ENCODE measurements at places on chromosomes 16 and 17. TPM values are rescaled to one million over a fixed set of nuclear protein-coding genes. Genes with fewer than 3 reads are reported as not detected.

The TEX14 gene
- under 0.01 TPM for total RNA-seq

The TBC1D28 gene
- not detected for total RNA-seq

The MARVELD3 gene
- 0.88 TPM for total RNA-seq

The CLTC gene
- 502 TPM for total RNA-seq

The ABCC3 gene
- 12.4 TPM for total RNA-seq

The KRTAP1-1 gene
- 2.4 TPM for total RNA-seq

The KCNH6 gene
- not detected for total RNA-seq

The OR4D1 gene
- total RNA-seq: not detected

The TBC1D3G gene
- total RNA-seq: not detected

The ETV4 gene
- 0.72 TPM for total RNA-seq

The CSH1 gene
- total RNA-seq: not detected

The CCDC57 gene
- total RNA-seq: 21.0 TPM

The STXBP4 gene
- 19.2 TPM for total RNA-seq

The ORMDL3 gene
- total RNA-seq: 46.6 TPM

The PHF23 gene
- total RNA-seq: 55.4 TPM

The HBA2 gene
- total RNA-seq: not detected

The KIF2B gene
- total RNA-seq: not detected

The NF1 gene
- total RNA-seq: 67.0 TPM

The SLC47A2 gene
- not detected for total RNA-seq

Measured in osteoblast (primary cell).